NCI-H1048 (cell line): ENCODE measurements at places on chromosomes 13 and 19.

- DNase-seq = no peak
Measured at GRCh38 chr19:50567052-50567841, 988 bp downstream of the LRRC4B start.

DNA sequence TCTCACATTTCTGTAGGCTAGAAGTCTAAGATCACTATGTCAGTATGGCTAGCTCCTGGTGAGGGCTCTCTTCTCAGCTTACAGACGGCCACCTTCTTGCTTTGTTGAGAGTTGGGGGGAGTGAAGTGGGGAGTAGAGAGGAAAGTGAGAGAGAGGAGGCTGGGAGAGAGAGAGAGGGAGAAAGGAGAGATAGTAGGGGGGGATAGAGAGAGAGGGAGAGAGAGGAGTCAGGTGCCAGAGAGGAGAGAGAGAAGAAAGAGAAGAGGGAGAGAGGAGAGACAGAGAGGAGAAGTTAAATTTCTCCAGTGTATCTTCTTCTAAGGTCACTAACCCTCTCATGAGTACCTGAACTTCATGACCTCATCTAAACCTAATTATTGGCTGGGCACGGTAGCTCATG, 28.7 kb downstream of the ZSWIM4 start:
- no peak for DNase-seq

- no peak for DNase-seq
Measured at GRCh38 chr19:38728752-38729541, 15.3 kb downstream of the CAPN12 start.

GRCh38 chr13:94595001-94595949, 677 bp downstream of the TGDS start:
- no peak for DNase-seq

- DNase-seq = no peak
Measured at GRCh38 chr19:30969591-30969990, 379.6 kb downstream of the TSHZ3 start.

GRCh38 chr13:42603571-42603970, 29.6 kb downstream of the TNFSF11 start:
- no peak for DNase-seq

DNA sequence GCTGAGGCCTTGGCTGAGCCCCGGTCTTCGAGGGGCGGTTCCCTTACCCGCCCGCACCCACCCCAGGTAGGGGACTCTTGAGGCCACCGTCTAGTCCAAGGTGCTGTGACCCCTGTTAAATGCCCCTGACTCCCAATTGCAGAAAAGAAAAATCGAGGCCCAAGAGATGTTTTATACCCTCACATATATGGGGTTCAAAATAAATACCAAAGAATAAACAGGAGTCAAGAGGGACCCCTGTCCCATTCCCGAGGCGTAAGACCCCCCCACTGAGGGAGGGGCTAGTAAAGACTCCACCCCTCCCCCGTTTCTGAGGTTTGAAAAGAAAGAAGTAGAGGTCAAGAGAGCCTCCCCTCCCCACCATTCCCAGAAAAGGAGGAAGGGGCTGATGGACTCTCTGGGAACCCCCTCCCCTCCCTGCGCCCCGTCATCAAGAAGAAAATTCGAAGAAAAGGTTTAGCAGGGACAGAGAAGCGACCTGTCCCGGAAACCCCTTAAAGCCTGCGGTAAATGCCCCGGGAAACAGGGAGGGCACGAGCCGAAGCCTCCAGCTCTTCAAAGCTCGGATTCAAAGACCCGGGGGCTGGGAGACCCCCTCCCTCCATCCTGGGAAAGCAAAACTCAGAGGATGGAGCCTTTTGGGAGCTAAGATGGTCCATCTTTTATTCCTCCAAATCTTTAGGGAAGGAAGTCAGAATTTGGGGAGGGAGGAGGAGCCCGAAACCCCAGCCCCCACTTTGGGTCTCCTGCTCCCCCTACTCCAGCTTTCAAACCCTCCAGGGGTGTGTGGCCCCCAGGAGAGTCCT, 755 bp upstream of the RAB3A start:
- DNase-seq = no peak

DNA sequence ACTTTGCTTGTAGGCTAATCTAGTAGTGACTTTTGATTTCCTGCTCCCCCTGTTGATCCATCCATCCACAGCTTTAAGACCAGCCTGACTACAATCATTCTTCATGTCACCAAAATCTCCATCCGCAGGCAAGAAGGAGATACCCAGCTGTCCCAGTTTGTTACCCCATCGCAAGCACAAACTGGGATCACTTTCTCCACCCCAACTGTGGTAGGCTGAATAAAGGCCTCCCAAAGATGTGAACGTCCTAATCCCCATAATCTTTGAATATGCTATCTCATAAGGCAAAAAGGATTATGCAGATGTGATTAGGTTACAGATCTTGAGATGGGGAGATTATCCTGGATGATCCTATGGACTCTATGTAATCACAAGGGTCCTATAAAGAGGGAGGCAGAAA, 202.0 kb downstream of the ENOX1 start:
- no peak for DNase-seq

- no peak for DNase-seq
Measured at GRCh38 chr13:85799097-85799582, at the start of gene SLITRK6. Gene SLITRK6, minus strand, starts transcription at chr13:85799419. Its CDS starts 2,911 bp downstream, at chr13:85796508.

DNA sequence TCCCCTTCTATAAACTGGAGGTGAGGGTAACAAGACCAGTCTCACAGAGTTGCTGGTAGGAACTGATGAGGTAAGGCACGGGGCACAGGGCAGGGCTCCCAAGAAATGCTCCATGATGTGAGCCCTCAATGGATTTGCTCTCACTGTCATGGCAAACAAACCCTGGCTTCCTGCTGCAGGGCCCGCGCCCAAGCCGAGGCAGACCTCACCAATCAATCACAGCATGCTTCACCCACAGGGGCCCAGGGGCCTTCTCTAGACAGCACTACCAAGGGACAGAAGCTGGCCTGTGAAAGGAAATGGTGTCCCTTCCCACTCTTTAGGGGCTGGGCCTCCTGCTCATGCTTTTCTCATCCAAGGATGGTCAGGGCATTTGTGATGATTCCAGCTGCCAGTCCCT, 25.9 kb upstream of the PLA2G4C start:
- DNase-seq = no peak

GRCh38 chr13:78981913-78982312, 323.0 kb upstream of the OBI1 start:
- DNase-seq = no peak

DNA sequence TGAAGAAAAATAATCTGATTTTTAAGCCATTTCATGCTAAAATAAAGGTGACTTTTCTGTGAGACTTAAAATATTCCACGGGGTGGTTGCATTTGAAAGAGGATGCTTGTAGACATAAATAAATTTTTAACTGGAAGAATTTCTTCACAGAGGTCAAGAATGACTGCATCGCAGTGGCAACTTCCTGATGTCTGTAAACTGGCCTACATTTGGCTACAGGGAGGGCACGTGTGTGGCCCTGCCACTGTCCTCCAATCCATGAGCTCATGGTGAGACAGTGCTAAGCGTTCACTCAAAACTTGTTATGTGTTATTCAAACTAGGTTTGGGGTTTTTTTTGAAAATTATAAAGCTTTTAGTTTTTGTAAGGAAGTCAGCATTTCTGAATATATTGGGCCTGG, 1089.3 kb downstream of the EFNB2 start:
- DNase-seq = no peak

- no peak for DNase-seq
Measured at GRCh38 chr19:6717036-6717435, 3.4 kb downstream of the C3 start.

DNA sequence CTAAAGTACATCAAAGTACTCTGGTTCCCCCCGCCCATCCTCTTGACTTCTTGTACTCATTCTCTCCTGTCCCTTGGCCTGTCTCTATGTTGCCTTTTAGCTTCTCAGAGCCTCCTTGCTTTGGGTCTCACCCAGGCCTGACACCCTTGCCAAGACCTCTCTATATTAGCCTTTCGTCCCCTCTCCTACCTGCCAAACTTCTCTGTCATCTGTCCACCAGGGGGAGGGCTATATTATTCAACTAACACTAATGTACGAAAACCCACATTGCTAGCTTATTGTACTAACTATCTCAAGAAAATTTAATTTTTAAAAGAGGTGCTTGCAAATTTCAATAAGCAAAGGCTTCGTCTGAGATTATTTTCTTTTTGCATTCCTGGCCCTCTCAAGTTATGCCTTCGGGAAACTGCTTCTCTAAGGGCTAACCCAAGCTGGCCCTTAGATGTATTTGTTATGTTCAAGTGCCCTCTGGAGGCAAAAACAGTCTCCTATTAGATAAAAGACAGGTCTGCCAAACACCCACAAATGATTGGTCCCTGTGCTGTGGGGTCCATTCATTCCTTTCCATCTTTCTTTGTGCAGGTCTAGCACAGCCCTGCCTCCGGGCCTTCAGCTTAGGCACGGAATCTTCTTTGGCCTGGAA, 6.3 kb upstream of the MRPS31 start:
- DNase-seq = peak; percentile 1

GRCh38 chr13:27650312-27650711, 28.6 kb downstream of the POLR1D start:
- DNase-seq = no peak

- no peak for DNase-seq
Measured at GRCh38 chr13:107133950-107134349, 566.0 kb upstream of the ARGLU1 start.

DNA sequence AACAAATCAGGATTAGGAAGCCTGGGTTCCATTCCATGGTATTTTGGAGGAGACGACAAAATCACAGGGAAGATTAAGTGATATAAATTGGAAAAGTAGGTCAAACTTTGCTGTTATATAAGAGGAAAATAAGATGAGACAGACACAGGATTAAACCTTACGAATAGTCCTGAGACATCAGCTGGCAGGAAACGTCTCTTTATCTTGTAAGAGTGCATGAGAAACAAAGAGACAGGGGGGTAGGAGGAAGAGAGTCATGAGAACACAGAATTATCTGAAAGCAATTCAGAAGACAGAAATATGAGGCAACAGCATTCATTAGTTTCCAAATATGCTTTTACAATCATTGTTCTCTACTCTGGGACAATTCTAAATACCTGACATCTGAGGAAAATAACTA, 310.6 kb upstream of the MIR17HG start:
- no peak for DNase-seq

GRCh38 chr13:113091211-113091771, 14.3 kb upstream of the F7 start:
- DNase-seq = no peak

- no peak for DNase-seq
Measured at GRCh38 chr19:48348045-48348444, 15.7 kb downstream of the TMEM143 start.

- DNase-seq = no peak
Measured at GRCh38 chr13:53170910-53171309, 142.3 kb downstream of the OLFM4 start.

- no peak for DNase-seq
Measured at GRCh38 chr13:38697628-38698333, 10.9 kb downstream of the FREM2 start.

DNA sequence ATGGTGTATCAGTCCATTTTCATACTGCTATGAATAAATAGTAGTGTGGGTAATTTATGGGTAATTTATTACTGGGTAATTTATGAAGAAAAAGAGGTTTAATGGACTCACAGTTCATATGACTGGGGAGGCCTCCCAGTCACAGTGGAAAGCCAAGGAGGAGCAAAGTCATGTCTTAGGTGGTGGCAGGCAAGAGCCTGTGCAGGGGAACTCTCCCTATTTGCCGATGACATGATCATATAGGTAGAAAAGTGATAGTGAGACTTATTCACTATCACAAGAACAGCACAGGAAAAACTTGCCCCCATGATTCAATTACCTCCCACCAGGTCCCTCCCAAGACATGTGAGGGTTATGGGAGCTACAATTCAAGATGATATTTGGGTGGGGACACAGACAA, 1137.7 kb downstream of the UQCRFS1 start:
- no peak for DNase-seq
